ENCODE measurements at places on chromosomes 7 and 10.

GRCh38 chr10:91788527-91788926, 9.7 kb upstream of the TNKS2 start:
- DNase-seq: no peak

- DNase-seq: no peak
Observed at GRCh38 chr7:81549484-81550016, 220.3 kb downstream of the HGF start.

DNA sequence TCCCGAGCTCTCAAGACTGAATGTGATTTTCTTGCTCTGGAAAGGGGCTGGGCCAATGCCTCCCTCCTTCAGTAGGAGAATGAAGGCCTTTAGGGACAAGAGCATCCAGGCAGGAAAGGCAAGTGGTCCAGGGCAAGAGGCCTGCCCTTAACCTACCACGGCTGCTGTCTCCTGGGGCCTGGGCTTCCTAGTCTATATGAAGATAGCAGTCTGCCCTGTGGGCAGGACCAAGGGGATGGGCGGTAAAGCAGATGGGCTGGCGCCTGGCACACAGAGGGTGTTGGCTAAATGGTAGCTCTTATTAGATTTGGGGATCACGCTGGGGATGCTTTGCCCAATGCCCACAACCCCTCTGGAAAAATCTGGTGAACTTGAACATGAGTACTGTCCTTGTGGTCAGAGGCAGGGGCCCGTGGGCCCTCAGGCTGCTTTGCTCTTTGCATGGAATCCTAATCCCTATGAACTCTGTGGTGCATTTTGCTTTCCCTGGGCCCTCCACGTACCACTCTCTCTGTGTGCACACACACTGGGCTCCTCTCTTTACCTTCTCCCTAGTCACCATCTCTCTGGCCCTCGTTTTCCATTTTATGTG, 20.3 kb downstream of the CHAT start:
- DNase-seq: no peak

- no peak for DNase-seq
Observed at GRCh38 chr7:150408393-150409299, 29.5 kb downstream of the ZNF775 start.

DNA sequence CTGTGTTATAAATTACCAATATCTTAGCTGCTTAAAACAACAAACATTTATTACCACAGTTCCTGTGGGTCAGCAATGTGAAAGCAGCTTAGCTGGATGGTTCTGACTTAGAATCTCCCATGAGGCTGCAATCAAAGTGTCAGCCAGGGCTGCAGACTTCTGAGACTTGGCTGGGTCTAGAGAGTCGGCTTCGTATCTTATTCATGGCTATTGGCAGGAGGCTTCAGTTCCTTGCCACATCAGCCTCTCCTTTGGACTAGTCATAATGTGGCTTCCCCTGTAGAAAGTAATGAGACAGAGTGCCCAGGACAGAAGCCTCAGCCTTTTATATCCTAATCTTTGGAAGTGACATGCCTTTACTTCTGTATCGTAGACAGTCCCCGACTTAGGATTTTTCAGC, 27.3 kb downstream of the RALA start:
- no peak for DNase-seq

DNA sequence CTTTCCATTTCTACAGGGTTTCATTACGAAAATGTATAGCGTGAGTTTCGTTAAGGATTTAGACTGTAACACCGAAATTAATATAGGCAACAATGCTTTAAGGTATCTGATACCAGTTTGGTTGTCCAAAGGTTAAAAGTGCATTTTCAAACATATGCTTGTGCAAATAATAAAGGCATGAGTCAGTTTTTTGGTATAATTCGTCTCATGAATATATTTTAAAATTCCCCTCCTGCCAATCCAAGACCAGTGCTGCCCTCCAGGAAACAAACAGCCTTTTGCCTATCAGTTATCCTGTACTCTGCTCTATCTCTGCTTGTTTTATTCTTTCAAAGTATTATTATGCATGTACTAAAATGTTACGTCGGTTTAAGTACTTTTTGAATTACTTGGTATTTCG, 2.0 kb downstream of the LCOR start:
- DNase-seq: no peak

DNA sequence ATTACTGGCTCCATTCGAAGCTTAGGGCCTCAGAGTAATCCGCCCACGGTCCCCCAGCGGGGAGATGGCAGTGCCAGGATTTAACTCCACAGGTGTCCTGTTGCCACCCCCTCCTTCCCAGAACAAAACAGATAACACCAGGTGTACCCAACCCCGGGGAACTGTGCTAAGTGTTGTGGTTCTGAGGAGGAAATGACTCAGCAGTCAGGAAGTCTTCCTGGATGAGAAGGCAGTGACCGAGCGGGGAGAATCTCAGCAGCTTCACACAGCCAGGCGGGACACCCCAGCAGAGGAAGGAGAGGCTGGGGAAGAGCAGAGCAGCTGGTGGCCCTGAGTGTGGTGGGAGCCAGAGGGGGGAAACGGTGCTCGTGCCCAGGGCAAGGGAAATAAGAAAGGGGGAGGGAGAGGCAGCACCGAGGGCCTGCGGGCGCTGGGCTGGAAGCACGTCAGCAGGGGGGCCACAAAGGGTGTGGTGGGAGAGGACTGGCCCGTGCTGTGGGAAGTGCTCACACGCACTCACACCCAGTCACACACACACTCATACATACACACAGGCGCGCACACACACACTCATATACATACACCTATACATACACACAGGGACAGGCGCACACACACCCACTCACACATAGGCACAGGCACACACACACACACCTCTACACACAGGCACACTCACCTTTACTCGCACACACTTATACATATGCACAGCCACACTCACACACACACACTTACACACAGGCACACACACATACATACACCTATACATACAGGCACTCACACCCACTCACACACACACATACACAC, 59.8 kb upstream of the CHST15 start:
- DNase-seq: peak; percentile 25

GRCh38 chr7:45626441-45627430, 52.6 kb downstream of the ADCY1 start:
- no peak for DNase-seq

DNA sequence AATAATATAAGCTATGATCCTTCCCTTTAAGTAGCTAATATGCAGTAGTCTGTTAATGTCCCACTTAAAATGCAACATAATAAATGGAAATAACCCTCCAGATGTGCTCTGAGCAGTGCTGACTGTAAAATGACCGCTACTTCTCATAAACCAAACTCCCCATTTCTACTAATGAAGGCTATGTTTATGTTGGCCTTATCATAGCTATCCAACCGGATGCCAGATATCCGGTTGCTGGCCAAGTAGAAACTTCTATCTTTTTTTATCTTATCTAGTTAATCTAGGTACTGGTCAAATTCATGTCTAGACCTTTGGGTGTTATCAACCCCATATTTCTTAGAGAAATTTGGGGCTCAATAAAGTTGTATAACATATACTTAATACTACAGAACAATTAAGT, 56.6 kb downstream of the CHRM2 start:
- DNase-seq: no peak

DNA sequence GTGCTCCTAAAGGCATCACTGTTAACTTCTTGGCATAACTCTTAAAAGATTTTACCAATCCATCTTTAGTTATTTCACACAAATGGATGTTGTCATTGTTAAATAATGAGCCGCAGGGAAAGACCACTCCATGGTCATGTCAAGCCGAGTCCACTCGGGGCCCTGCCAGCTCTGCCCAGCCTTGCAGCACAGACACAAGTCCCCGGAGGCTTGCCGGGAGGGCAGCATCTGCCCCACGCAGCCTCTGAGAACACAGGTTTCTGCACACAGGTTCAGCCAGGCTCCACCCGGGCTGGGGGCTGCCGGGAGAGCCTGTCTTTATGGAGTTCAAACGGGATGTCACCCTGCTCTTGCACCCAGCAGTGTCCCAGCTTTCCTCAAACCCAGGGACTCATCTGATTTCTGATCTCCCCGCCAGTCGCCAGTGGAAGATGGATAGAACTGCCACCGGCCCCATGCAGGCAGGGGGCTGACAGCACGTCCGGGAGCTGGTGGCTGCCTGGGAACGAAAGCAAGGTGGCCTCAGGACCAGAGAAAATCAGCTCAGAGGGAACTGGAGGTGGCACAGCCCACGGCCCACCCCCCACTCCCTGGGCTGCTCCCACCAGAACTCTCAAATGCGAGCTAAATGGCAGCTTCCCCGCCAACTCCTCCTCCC, 156.2 kb downstream of the TCERG1L start:
- DNase-seq: no peak

GRCh38 chr7:140062118-140062527, 628 bp downstream of the PARP12 start:
- peak; percentile 34 for DNase-seq

DNA sequence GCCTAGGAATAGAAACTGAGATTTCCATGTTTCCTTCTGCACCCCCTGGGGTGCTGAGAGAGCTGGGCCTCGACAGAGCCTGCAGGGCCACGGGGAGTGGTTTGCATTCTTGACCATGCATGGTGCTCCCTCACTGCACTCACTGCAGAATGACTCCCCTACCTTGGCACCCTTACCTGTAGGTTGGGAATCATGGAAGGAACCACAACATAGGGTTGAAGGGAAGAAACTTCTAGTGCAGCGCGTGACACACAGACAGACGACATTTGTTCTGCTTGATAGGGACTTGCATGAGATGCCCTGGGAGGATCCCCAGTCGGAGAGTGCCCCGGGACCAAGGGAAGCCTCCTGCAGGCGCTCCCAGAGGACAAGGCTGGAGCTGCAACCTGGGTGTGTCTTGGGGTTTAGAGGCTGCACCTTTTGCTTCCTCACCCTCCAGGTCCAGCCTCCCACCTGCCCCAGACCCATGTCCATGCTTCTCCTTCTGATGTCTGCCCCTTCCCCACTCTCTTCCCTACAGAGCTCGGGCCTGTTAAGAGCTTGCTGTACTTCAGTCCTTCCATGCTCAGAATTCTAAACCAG, 245.2 kb downstream of the ABCA13 start:
- no peak for DNase-seq

DNA sequence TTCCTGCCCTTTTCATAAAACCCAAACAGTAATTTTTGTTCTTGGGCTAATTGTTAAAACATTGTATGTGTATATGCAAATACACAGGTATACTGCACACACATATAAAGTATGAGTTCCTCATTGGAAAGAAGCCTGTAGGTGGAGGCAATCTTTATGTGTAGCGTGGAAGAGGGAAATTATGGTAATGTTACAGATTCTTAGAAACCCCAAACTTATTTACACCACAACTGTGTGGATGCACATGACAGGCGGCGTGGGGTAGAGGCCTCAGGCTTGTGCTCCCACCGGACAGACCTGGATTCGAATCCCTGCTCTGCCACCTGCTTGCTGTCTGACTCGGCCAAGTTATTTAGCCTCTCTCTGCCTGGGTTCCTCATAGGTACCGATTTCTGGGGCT, 223.0 kb downstream of the CELF2 start:
- no peak for DNase-seq

DNA sequence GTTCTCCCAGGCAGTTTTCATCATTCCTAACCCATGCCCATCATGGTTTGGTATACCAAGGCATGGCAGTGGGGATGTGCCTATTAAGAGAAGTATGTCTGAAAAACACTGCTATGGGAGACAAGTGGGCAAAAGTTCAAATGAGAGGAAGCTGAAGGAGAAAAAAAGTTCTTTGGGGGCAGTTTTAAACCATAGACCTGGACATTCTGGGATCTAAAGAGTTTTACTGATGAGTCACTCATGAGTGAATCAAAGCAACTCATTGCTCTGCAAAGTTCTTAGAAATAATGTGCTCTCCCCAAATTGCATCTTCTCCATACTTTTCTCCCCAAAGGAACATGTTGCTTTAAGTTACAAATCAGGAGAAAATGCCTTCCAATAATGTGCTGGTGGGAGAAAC, 256.9 kb upstream of the MTPN start:
- DNase-seq: peak; percentile 58

- DNase-seq: no peak
Observed at GRCh38 chr10:20999699-21000098, 102.6 kb upstream of the NEBL start.

Measured in COLO829 (cell line).